ENCODE measurements at places on chromosomes 5 and 9.

DNA sequence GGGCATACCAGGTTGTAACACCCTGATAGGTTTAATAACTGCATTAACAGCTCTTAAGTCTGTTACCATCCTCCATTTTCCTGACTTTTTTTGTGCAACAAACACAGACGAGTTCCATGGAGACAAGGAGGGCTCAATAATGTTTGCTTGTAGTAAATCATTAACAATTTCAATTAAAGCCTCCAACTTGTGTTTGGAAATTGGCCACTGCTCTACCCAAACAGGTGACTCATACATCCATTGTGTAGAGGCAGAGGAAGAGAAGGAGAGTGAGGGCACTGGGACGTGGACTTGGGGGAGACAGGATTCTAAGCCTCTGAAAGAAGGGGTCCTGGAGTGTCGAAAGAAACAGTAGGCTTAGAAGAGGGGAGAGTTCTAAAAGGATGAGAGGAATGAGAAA lies 213.6 kb upstream of the KCNN2 start:
- DNase-seq, result no peak

DNA sequence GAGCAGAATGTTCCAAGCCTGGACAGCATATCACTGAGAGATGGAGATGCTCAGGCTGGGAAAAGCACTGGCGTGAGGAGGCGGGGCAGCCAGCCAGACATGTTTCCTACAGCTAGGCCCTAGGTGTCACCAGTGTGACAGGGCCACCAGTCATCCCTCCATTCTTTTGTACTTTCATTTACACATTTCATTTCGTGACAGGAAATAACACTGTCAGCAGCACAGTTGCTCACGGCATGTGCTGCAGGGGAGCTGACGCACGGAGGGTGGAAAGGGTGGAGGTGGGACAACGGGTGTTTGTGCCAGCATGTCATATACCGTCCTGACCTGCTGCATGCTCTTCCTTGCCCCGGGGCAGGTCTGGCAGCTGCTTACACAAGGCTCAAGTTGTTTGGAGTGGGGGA lies 14.8 kb upstream of the CEMIP2 start:
- no peak for DNase-seq

- peak; percentile 15 for DNase-seq
Observed at GRCh38 chr9:86846656-86847055, 100.7 kb downstream of the GAS1 start.

DNA sequence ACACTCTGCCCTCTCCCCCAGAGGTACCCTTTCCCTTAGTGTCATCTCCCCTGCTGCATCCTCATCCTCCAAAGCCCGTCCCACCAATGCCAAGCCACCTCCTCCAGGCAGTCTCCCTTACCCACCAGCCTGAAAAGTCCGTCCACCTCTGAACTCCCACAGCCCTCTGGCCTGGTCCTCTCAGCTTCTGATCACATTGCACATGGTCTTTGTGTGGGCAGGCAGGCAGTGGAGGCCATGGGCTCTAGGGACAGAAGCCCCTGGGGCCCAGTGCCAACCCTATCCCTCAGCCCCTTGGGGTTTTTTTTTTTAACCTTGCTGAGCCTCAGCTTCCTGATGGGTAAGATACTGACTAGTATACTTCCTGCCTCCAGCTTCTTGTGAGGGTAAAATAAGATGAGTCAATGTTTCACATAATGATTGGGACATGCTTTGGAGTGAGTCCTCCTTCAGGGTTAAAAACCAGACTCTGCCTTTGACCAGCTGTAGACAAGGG lies 19.4 kb downstream of the CSF1R start:
- DNase-seq, result no peak

GRCh38 chr9:135050072-135050990 lies 37.1 kb upstream of the OLFM1 start:
- DNase-seq, result no peak

DNA sequence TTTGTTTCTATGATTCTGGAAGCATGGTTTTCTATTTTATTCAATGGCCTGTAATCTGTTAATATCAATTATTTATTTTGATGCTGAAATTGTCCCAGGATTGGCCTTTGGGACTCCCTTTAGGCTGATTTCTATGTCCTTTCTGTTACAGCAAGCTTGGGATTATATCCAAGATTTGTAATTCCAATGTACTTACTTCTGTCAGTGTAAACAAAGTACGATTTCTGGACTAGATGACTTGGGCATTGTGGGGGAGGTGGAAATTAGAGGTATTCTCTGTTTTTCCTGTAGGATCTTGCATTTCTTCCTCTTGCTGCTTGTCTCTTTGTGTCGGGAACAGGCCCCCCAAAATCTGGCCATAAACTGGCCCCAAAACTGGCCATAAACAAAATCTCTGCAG lies 3.7 kb downstream of the PCDHGA12 start:
- no peak for DNase-seq

DNA sequence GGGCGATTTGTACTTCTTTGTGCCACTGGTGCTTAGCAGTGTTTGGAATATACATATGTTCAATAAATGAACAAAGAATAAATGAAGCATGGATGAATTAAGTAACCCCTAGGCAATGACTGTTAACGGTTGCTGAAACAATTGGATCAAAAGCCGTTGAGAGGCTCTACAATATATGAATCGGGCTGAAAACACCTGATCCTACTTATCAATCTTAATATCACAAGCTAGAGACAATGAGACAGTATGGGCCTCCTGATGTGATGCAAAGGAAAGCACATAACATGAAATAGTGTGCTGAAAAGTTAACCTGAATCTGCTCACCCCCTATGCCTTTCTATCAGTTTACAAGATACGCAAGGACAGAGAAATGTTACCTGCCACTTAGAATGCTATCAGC lies 410.3 kb upstream of the RGMB start:
- no peak for DNase-seq

- DNase-seq, result no peak
Observed at GRCh38 chr5:100797861-100798260, 105.2 kb downstream of the ST8SIA4 start.

DNA sequence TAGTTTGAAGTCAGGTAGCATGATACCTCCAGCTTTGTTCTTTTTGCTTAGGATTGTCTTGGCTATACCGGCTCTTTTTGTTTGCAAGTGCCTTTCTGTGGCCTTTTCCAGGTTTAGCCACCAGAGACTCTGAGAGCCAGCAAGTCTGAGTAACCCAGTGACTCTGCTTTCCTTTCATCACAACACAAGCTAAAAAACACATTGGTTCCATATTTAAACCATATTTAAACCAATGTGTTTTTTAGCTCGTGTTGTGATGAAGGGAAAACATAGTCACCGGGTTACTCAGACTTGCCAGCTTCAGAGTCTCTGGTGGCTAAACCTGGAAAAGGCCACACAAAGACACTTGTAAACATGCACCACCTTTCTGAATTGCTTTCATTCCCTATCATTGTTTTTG lies 493.3 kb downstream of the NTRK2 start:
- no peak for DNase-seq

DNA sequence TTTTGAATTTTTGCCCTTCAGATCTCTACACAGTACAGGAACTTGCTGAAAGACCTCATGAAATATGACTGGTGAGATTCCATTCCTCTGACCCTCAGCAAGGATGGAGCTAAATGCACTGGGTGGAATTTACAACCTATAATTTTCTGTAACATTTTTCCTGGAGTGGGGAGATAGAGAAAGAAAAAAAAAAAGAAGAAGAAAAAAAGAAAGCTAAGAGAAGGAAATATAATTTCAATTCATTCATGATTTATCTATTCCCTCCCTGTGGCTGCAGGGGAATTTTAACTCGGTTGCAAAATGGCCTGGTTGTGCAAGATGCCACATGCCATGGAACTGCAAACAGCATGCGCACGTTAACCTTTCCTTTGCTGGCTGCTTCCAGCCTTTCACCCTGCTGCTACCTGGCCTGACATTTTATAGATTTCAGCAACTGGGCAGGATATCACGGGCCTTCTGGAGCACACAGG lies 155.4 kb downstream of the FSTL4 start:
- no peak for DNase-seq

DNA sequence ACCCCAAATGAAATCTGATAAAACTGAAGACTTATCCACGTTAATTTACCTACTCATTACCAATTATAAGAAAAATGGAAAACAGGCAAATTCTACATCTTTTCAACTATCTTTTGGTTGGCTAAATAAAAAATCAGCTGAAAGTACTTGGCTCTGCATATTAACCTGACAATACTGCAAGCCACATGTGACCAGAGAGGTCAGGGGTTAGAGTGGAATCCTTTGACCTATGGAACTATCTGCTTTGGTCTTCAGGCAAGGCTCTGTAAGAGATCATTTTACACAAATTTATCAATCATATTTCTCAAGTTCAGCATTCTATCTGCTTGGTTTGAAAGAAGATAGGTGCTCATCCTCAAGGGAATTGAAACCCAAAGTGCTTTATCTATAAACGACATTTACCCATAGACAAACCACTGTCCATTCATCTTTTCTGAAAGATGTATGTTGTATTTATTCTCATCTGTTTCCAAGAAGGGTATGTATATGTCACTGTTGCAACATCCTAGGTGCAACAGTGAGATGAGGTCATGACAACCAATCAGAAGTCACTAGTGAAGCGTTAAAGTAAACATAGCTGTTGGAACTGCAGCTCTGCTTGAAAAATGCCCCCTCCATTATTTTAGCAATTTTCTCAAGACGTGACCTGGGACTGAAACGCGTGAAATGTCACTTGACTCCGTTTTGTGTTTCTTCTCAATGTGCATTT lies 144.9 kb upstream of the POU5F2 start:
- no peak for DNase-seq

GRCh38 chr5:140322751-140323731 lies 20.1 kb upstream of the PFDN1 start:
- peak; percentile 88 for DNase-seq

DNA sequence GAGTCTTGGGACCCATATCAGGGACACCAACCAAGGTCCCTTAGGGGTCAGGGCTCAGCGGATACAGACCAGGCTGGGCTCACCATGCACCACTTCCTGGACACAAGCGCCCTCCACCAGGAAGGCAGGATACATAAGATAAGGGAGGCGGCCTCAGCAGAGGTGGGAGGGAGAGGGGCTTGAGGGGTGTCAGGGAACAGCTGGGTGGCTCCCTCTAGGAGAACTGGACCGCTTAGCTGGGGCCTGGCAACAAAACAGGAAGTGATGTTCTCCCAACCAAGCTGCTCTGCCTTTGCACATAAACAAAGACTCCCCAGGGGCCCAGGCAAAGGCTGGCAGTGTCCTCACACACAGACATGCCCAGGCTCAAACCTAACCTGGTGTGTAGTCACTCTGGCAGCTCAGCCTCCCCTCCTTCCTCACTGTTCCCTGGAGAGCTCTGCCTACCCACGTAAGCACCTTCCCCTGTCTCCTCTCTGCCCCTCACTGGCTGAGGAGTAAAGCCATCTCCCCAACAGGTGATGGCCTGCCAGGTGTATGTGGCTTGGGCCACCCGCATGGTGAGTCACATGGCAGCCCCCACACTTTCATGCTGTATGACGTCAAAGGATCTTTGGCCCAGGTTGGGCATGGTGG lies 5.8 kb upstream of the BICD2 start:
- DNase-seq, result no peak

- no peak for DNase-seq
Observed at GRCh38 chr9:116935149-116935897, 248.2 kb downstream of the TRIM32 start.

GRCh38 chr9:129138476-129139232 lies 27.4 kb downstream of the PTPA start:
- DNase-seq, result no peak

DNA sequence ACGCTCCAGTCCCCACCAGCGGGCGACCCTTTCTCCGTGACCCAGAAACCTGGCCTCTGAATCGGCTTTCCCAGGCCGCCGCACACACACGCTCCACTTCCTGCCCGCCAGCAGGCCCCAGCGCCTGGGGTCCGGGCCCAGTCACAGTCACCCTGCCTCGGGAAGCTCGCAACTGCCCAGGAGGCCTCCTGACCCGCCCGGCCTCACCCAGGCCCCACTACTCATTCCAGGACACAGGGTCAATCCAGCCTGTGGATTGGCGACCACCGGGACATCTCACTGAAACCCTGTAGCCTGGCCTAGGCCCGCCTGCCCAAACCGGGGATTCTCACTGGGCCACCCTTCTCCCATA lies 2.7 kb upstream of the IRX4 start:
- DNase-seq, result no peak

GRCh38 chr9:114244570-114244969 lies 78.3 kb upstream of the ORM1 start:
- no peak for DNase-seq

- no peak for DNase-seq
Observed at GRCh38 chr9:127303830-127304229, 39.3 kb downstream of the GARNL3 start.

- DNase-seq, result no peak
Observed at GRCh38 chr9:121821326-121821725, 169.9 kb downstream of the DAB2IP start.

DNA sequence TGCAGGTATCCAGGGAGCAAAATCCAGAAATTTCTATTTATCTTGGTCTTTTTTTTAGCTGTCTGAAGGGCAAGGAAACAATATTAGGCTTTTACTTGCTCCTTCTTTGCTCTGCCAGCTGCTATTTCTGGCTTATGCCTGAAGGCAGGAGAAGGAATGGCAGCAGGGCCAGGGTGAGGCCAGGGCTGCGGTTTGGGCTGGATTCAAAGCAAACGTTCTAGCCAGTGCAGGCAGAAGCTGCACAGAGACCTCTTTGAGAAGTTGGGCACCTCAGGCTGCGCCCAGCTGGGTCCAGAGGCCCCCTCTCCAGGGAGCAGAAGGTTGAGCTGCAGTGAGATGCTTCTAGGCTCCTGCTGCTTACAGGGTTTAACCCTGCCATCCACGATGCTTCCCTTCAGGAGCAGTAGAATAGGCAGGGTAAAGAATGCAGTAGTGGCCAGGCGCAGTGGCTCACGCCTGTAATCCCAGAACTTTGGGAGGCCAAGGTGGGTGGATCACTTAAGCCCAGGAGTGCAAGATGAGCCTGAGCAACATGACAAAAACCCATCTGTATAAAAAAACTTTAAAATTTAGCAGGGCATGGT lies 201.2 kb downstream of the ADCY2 start:
- no peak for DNase-seq

- no peak for DNase-seq
Observed at GRCh38 chr5:136409000-136409399, 43.7 kb upstream of the TRPC7 start.

DNA sequence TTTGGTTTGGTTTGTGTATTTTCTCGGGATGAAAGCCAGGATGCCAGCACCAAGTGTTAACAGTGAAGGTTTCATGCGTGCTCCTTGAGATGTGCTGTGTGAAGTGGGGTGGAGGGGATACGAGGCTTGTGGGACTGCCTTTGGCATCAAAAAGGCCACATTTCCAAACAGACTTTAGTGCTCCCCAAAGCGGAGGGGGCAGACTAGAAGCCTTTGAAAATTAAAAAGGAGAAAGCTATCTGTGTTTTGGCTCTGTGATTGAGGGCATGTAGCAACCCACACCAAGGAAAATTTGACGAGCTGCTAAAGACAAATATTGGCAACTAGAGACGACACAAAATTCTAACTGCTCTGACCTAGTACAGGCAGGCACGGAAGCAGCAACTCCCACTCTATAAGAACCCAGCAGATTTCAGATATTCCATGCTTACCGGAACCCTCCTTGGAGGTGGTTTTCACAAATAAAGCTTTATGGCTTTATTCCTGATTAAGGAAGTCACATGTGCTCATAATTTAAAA lies 154.5 kb downstream of the ARSB start:
- no peak for DNase-seq

GRCh38 chr5:156888520-156888919 lies 38.4 kb downstream of the PPP1R2B start:
- DNase-seq, result no peak

GRCh38 chr5:133662578-133662977 lies 50.2 kb upstream of the FSTL4 start:
- no peak for DNase-seq

Measured in AG04450 (cell line).